ENCODE measurements at places on chromosomes 2 and 18.

GRCh38 chr2:54572636-54573536 lies 116.8 kb downstream of the SPTBN1 start:
- DNase-seq, result no peak

DNA sequence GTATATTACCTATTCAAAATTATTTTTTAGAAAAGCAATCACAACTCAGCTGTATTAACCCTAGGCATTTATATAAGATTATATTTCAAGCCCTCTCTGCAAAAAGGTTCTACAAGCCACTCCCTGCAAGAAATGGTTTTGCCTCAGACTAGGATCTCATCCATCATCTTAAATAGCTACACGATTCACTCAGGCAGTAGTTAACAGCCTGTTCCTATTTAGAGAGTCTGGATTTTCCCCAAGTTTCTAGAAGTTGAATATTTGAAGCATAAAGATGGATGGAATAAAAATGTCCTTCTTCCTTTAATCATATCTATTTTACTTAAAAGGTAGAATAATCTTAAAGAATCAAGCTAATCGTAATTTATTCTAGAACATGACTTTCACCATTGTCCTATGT lies 167.1 kb upstream of the STK17B start:
- DNase-seq, result no peak

DNA sequence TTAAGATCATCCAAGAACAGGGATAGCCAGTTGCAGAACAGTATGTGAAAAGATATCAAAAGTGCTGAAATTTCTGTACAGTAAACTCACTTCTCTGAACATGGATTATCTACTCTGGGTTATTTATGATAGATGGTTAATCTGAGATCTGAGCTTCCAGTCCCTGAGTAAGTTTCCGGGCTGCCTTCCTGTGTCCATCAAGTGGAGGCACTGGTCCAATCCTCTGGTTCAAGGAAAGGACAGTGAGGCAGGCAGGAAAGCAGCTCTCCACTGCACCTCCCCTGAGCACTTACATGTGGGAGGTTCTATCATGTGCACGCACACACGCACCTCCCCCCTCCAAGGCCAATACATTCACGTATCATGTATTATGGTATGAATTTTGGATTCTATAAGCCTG lies 32.5 kb downstream of the GPR45 start:
- DNase-seq, result no peak

GRCh38 chr2:230713331-230714135 lies 891 bp downstream of the CAB39 start:
- DNase-seq, result peak; percentile 54

DNA sequence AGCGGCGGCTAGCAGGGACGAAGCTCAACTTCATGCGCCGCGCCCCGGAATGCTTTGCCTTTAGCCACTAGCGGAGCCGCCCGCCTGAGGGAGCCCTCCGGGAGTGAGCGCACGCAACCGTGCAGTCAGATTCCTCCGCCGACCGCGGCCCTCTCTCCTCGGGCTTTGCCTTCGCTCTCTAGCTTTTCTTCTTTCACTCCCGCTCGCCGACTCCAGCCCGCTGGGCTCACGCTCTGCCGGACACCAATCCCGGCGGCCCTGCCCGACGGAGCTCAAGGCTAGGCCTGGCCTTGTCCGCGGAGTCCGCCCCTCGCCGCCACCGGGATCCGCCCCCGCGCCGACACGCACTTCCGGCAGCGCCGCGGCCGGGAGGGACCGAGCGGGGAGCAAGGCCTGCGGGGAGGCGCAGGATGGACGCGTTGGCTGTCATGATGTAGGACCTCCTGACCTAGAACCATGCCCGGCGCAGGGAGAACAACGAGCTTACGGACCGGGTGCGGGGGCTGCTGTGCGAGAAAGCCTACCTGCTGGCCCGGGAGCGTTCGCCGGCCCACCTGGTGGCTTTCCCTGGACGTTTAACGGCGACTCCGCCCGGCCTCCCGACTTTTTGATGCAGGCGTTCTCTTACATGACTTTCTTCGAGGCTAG lies 40.8 kb upstream of the AKAIN1 start:
- DNase-seq, result peak; percentile 97

Measured in suppressor macrophage (primary cell).